ENCODE measurements at places on chromosomes 6 and 20. TPM values are rescaled to one million over a fixed set of nuclear protein-coding genes. Genes with fewer than 3 reads are reported as not detected.

DNA sequence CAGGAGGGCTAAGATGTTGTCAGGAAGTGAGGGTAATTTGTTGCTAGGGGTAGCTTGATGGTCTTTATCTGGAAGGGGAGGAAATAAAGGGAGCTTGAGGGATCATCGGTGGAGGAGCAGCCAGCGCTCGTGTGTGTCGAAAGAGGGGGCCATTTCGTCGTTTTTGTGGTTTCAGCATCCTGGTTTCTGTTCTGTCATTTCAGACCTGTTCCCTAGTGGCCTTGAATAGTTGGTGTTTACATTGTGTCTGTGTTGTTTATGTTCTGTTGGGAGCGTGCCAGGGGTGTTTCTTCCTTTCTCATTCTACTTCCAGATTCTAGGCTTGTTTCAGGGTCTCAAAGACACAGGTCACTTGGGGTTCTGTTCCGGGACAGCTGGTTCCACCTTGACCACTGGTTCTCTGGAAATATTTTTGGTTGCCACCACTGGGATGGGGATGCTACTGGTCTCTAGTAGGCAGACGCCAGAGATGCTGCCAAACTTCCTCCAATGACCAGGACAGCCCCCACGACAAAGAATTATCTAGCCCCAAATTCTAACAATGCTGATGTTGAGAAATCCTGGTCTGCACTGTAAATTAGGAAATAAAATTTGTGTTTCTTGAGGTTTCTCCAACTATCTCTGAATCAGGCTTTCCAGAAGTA, 113.9 kb upstream of the NAA20 start:
- DNase-seq = no peak

DNA sequence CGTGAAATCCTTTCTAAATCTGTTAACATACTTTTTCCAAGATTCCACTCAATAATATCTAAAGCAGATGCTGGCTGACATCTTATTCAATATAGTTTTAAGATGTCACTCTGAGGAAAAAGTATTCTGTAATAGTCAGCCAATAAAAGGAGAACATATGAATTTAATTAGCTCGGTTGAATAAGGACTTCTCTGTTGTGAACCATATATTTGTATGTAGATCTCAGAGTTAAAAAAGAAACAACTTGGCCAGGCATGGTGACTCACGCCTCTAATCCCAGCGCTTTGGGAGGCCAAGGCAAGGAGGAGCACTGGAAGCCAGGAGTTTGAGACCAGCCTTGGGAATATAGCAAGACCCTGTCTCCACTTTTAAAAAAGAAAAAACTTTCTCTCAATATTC, 7.4 kb upstream of the CD24 start:
- DNase-seq = peak; percentile 15

- peak; percentile 95 for DNase-seq
These were observed 165.4 kb upstream of the CITED2 start for GRCh38 chr6:139539852-139540251.

DNA sequence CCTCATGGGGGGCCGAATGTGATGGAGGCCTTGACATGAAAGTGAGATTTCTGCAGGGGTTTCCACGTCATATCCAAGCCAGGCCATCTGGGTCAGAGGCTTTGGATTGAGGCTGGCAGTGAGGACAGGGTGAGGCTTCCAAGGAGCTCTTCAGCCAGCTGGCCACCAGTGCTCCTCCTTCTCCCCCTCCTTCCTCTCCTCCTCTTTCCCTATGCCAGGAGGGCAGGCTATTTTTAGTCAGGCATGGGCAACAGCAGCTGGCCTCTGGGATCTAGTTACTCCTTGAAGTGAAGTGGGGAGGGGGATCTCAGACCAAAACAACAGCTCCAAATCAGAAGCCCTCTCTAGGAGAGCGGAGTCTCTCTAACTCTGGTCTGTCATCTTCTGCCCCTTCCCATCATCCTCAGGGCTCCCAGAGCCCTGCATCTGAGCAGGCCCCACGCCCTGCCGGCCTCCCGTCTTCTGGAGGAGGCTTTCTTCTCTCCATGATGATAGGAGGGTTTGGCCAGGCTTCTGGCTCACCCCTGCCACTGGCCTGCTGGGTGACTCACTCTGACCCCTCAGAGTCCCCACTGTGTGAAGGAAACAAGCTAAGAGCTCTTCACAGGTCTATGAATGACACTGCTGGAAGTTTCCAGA, 612 bp downstream of the TNNC2 start:
- DNase-seq = no peak

- DNase-seq = no peak
These were observed 9.3 kb upstream of the NEDD9 start for GRCh38 chr6:11241793-11242201.

TFAP2B gene
- total RNA-seq = not detected

DNA sequence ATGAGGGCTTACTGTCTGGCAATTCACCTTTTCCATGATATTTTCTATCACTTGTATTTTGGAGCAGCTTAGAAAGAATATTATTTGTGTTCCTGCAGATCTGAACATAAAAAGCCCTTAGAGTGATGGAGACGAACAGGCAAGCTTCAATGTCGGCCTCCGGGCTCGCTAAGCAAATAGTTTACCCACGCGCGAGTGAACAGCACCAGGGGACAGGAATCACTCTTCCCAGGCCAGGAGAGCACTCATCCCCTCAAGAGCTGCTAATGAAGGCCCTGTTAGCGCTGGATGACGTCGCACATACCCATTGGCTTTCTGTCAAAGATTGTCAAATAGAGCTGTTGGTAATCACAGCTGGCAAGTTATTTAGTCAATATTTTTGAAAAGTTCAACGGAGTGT, 395.7 kb downstream of the ZFAND3 start:
- no peak for DNase-seq

DNA sequence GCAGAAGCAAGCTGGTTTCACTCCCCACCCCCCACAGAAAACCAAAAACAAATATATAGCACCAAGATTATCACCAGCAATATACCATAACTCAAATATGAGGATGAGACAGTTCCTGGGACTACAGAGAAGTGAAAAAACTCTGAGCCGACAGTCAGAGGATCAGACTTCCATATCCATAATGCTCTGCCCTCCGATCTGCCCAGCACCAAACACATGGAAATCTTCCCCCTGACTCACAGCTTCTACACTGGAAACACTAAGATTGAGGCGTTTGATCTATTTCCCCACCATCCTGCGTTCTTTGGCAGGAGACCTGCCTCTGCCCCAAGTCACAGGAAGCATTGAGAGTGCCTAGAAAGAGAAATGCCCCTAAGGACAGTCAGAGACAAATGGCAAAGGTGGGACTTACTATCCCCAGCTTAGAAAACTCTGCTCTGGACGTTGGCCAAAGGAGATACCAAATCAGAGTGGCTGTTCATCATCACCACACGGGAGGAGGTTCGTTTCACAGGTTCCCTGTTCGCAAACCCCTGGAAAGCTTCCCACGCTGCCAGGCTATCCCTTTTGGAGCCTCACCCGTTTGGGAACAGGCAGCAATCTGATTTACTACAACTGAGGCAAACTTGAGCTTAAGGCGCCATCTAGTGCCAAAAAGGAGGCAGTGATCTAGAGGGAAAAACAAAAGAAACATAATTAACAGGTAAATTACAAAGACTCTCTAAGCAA, 48.7 kb upstream of the SRSF6 start:
- DNase-seq = peak; percentile 31

GRCh38 chr6:401994-402640, 10.6 kb downstream of the IRF4 start:
- no peak for DNase-seq

DNA sequence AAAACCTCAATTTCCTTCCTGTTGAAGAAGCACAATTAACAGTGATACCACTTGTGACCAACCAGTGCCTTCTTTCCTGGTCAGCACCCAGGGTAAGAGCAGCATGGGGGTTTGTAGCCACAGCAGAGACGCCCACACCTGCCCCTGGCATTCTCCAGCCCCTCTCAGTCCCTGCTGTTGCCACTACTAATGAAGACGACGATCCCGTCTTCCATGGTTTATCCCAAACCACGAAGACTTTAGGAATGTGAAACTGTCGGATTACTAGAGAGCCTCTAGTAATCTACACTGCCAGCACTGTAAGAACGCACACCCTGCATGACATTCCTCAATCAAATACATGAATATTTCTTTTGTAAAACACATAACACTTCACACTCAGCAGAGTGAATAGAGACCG, 60.0 kb downstream of the GINS1 start:
- DNase-seq = no peak

GRCh38 chr20:44960103-44960852, at the start of gene TOMM34:
Gene TOMM34 (minus strand): TSS chr20:44960397. CDS start chr20:44960333, 64 bp downstream.
- DNase-seq = peak; percentile 86

- DNase-seq = no peak
These were observed 982 bp downstream of the HECA start for GRCh38 chr6:139135578-139136545.

GRCh38 chr6:37273690-37274089, 15.7 kb upstream of the TMEM217 start:
- DNase-seq = no peak

SPAG4 gene
- 3.8 TPM for total RNA-seq

GRCh38 chr6:108581237-108581931, 20.7 kb downstream of the FOXO3 start:
- DNase-seq = peak; percentile 68

PLA2G7 gene
- not detected for total RNA-seq

- DNase-seq = no peak
These were observed at the start of gene TFAP2B for GRCh38 chr6:50818673-50819072. Gene TFAP2B (plus strand): TSS chr6:50818871. CDS start chr6:50818892, 21 bp downstream.

DNA sequence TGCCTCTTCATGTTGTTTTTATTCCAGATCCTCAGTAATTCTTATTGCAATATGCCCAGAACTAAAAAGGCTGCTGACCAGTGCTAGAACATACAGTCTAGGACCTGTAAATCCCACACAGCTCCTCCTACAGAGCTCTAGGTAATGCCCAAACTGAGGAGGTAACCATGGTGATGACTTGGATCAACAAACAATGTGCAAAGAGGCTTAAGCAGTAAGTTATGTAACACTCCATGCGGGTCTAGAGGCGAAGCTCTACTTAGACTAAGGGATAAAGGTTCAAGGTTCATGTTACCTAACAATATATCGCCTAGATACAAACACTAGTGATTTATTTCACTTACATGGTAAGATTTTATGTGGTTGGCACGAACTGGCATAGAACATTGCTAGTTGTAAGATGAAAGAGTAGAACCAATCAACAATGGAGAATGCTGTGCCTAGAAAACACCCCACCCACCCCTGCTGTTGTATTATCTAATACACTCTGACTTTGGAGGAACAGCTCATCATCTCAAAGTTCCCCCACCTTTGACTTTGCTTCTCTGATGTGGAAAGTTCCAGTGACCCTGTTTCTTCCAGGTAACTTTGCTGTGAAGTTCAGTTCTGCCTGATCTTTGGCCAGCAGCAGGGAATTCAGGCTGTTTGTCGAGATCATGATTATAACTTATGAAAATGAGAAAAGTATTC, 242.4 kb downstream of the ALDH8A1 start:
- peak; percentile 68 for DNase-seq

TNXB gene
- total RNA-seq = 0.97 TPM

DNA sequence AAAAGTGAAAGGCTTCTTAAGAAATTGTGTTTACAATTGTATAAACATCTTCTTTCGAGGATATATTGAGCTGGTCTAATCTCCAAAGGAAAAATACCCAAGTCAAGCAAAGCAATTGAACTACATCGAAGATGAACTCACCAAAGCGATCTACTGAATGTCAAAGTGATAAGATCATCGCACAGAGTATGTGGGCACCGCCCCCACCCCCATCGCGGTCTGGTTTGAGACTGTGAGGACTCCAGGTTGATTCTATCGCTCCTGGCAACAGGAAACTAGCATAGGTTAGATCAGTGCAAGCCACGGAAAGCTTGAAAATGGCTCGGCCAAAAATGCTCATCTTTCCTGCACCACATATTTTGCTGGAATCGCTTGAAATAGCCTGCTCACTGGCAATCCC, 133.2 kb upstream of the RPS6KA2 start:
- no peak for DNase-seq

GRCh38 chr20:48653706-48654051, 174.1 kb downstream of the PREX1 start:
- no peak for DNase-seq

DNA sequence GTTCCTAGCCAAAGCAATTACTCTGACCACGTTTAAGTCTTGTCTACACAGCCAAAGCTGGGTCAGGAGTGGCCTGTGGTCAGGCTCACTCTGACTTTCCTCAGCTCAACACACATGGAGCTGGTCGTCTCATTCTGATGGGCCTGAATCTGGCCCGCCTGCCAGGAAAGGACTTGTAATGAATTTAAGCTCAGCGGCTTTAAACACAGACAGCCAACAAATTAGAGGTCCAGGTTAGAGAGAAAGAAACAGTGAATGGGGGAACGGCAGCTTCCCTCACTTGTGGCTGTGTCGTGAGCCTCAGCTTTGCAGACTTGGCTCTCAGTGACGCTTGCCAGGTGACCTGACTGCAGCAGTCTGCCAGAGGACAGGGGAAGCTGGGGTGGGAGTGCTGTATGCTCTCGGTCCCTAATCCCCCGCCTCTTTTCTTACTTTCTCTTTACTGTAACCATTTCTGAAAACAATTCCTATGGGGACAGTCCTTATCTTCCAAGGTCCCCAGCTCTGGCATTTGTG, 121.9 kb upstream of the AGPAT4 start:
- no peak for DNase-seq

GRCh38 chr6:168784426-168784825, 343.4 kb downstream of the SMOC2 start:
- DNase-seq = no peak

RCAN2 gene
- 0.31 TPM for total RNA-seq

- no peak for DNase-seq
These were observed 95.1 kb downstream of the LIN28B start for GRCh38 chr6:105051941-105052471.

GPR6 gene
- total RNA-seq = not detected

DNA sequence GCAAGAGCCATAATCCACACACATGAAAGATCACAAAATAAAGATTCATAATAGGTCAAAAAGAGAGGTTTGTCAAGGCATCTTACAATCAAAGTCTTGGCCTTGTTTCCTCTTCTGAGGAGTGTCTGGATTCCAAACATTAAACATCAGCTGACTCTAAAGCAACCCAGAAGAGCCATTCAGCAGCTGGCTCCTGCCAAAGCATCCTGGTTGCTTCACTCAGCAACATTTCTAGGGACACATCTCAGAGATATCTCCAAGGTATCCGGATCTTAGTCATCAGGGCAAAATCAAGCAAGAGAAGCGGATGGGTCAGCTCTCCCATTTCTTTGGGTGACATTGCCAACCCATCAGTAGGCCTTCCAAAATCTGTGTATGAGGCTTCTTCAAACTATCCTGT, 139.6 kb downstream of the KIF6 start:
- no peak for DNase-seq

DNA sequence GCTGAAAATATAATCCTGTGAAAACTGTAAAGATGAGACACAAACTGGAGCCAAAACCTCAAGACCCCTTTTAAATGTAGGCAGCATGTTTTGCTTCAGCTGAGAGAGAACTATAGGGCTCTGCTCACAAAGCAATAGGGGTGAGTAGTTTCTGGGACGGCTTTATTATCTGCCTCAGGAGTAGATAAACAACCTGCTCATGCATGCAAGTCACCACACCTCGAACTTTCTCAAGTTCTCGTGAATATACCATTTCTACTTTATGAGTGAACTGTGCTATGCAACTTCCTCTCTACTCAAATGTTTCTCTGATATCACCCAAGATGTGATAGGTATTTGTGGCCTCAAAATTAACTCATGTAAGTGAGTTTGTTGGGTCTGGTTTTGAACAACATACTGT, 7.5 kb upstream of the OOEP start:
- DNase-seq = no peak

Measured in HFFc6 (cell line).